Activated CD8-positive, alpha-beta T cell treated with anti-CD3 and anti-CD28 coated beads for 36 hours (primary cell): ENCODE measurements at places on chromosomes 3 and 15.

DNA sequence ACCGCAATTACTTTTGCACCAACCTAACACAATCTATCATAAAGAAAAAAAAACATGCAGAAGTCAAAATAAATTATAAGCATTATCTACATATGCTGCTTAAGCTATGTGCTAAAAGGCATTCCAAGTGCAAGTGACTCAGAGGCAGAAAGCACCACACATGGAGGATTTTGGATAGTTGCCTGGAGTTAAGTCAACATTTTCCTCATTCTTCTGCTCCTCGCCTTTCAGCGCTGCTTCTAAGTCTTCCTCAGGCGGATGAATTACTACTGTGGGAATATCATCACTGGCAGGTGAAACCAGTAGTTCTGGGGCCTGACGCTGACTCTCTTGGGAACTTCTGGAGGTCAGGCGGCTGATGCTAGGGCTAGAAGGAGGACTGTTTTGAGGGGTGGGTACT is 53.1 kb downstream of the SLC4A7 start:
- no peak for DNase-seq

DNA sequence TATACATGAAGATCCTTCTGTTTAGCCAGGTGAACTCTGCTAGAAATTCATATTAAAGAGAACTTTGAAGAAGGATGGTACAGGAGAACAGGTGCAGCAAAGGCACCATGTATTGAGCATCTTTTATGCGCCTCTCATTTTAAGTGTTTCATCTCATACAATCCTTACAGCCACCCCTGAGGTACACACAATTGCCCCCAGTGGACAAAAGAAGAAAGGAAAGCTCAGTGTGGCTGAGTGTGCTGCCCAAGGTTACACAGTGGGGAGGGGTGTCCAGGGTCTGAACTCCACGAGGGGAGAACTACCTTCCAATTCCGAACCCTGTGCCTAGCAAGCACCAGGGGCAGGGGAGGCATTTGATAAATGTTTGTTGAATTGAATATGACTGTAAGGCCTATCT is 98.6 kb downstream of the MECOM start:
- DNase-seq: no peak

DNA sequence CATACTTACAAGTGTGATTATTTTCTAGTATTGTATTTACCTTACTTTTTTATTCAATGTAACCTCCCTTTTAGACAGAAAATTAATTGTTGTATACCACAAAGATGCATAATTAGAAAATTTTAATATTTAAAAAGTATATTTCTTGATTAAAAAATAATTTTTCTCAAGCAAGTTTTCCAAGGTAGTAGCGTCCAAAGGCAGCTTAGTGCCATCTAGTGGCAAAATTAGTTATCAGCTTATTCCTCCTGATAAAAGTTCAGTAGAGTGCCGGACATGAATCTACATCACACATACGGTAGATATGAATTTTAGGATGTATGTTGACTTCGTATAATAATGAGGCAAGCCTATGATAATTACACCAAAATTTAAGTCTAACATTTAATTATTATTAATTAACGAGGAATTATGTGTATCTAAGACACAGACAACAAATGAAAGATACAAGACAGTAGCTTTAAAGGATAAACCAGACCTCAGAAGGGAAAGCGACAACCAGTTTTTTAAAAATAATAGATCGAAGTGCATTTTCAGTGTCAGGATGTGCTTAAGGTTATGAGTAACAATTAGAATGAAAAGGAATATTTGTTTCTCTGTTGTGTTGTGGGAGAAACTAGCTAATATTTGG is 405.9 kb downstream of the ROBO1 start:
- DNase-seq: no peak

DNA sequence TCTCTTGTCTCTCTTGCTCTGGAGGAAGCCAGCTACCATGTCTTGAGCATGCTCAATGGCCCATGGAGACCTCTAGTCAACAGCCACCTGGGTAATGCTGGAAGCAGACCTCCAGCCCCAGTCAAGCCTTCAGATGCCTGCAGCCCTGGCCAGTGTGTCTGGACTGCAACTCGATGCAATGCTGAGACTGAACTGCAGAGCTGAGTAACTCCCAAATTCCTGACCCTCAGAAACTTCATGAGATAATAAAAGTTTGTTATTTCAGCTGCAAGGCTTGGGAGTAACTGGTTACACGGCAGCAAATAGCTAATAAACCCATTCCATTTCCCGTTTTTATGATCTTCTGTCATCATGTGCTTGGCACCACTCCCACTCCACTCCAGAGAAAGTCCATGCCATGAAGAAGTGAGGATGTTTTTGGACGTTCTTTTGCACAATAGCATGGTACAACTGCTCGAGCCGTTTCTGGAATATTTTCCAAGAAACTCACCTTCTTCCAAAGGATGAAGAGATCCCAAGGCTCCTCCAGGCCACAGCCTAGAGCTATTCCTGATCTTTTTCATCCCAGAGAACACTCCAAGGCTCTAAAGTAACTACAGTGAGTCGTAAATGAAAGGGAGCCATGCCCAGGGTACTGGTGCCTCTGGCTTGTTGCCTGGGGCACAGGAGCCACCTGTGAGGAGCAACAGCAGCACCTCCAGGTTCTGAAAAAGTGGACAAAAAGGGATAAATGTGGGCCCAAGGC is 72.0 kb upstream of the KLF13 start:
- DNase-seq: no peak

- no peak for DNase-seq
These were observed 32.2 kb upstream of the ST8SIA2 start for GRCh38 chr15:92361321-92362000.

- DNase-seq: no peak
These were observed 341.5 kb upstream of the DNAJC19 start for GRCh38 chr3:181330821-181331563.

GRCh38 chr3:123791898-123792297 is 92.2 kb downstream of the MYLK start:
- no peak for DNase-seq

DNA sequence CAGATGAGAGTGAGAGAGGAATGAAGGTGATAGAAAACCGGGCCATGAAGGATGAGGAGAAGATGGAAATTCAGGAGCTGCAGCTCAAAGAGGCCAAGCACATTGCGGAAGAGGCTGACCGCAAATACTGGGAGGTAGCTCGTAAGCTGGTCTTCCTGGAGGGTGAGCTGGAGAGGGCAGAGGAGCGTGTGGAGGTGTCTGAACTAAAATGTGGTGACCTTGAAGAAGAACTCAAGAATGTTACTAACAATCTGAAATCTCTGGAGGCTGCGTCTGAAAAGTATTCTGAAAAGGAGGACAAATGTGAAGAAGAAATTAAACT is 88.9 kb downstream of the EOMES start:
- no peak for DNase-seq

DNA sequence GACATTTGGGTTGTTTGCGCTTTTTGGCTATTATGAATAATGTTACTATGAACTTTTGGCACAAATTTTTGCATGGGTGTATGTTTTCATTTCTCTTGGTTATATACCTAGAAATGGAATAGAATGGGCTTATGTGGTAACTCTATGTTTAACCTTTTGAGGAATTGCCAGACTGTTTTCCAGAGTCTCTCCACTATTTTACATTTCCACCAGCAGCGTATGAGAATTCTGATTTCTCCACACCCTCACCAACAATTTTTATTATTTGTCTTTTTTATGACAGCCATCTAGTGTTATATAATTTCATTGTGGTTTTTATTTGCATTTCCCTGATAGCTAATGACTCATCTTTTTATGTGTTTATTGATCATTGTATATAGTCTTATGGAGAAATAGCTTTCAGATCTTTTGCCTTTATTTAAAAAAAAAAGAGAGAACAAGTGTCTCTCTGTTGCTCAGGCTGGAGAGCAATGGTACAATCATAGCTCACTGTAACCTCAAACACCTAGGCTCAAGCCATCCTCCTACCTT is 247.2 kb downstream of the OPA1 start:
- no peak for DNase-seq

DNA sequence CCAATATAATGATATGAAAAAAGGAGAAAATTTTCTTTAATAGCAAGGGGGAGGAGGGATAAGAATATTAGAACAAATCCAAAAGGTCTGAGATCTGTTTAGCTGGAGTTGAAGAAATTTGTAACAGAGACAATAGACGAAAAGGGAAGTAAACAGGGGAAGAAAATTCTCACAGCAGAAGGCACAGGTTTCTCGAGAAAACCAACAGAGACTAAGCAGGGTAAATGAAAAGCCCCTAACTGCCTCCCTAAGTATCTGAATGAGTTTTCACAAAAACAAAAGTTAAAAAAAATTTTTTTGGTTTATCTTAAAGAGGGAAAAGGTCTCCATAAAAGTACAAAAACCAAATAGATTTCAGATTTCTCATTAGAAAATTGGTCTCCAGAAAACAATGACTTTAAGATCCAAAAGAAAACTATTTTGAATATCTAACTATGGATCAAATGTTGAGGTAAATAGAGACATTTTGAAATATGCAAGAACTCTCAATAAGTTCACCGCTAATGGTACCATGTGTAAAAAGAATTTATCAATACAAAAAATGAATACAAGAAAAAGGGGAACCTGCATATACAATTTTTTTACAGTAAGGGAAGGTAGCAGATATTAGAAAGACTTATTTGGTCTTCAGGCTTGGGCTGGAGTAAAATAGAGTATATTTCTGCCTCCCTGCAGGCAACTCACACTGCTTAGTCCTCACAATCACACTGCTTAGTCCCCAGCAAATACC is 23.9 kb upstream of the NEK10 start:
- DNase-seq: no peak

DNA sequence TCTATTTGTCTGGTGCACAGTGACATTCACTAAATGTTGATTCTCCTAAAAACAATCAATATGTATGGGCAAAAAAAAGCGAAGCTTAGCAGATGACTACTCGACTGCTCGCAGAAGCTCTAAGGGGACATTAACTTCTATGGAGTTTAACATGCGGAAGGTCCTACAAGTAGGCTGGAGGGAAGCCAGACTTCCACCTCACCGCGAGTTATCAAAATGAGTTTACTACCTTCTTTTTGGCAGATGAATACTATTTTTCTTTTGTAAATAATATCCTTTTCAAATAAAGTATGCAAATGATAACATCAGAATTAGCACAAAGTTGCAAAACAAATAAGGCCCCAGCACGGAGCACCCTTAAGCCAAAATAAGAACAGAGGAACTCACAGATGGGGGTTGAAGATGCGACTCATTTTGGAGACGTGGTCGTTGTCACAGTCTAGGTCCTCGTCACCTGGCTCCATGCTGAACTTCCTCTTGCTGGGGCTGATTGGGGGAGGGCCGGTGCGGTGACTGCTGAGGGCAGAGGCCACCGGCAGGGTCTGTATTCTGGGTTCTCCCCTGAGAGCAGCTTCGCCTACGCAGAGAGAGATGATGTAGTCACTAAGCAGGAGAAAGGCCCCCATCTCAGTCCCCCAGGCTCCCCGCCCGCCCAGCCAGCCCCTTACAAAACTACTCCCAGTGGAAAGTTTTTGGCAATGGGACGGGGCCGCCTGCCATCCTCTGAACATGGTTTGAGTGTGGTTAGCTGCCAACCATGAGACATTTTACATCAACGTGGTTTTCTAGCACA is 42.1 kb downstream of the VGLL4 start:
- DNase-seq: peak; percentile 91

GRCh38 chr15:48147358-48147757 is 26.6 kb downstream of the SLC24A5 start:
- no peak for DNase-seq

DNA sequence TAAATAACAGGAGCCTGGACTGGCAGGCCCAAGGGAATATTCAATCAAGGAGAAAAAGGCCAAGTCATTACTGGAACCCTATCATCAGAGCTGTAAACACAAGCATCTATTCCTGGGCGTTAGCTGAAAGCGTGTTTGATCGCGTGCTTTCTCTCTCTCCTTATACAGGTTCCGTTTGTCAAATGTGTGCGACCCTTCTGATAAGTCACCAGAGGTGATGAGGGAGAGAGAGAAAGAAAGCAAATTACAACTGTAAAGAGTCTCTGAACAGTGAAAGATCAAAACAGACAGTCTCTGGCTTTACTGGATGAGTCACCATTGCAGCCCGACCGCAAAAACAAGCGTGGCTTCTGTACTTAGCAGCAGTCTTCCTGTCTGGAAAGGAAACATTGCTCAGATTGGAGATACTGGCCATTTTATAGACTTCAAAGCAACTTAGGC is 39.5 kb upstream of the TPRG1 start:
- peak; percentile 93 for DNase-seq

DNA sequence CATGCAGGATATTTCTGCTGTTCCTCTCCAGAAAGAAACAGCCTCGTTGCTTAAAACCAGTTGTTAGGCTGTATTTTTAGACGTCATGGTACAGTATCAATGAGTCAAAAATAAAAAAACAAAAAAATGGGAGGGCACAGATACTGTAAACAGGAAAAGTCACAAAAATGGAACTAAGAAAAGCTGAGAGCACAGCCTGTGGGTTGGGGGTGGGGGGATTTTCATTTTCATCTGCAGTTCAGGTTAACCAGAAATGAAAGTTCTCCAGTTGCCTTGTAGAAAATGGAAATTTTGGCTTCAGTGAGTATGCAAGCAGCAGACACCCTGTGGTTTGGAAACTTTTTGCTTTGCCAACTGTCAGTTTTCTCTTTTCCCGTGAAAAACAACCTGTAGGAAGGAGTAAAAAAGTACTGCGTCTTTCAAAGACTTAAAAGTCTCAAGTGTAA is 59.0 kb downstream of the FRMD4B start:
- peak; percentile 83 for DNase-seq

- DNase-seq: no peak
These were observed 11.8 kb upstream of the FBXO22 start for GRCh38 chr15:75891895-75892294.

GRCh38 chr3:132038198-132038825 is 3.5 kb upstream of the CPNE4 start:
- no peak for DNase-seq

DNA sequence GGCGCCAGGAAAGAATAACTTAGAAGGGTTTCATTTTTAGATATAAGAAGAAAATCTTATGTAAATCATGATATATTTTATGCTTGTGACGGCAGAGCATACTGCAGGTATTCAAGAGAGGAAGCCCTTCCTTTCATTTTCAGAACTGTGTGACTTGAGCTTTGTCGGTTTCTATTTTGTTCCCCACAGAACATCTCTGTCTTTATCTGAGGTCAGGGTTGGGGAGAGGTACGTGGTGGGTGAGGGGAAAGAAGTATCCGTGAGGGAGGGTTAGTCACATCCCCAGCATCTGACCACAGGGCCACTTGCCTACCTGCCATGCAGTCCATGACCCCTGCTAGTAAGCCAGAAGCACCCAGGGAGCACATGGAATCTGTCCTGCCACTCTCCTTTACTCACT is 126.5 kb downstream of the DGKG start:
- DNase-seq: no peak
